ENCODE measurements at places on chromosomes 12 and 14.

- DNase-seq = no peak
These were observed 9.4 kb upstream of the WNT5B start for GRCh38 chr12:1619587-1619986.

DNA sequence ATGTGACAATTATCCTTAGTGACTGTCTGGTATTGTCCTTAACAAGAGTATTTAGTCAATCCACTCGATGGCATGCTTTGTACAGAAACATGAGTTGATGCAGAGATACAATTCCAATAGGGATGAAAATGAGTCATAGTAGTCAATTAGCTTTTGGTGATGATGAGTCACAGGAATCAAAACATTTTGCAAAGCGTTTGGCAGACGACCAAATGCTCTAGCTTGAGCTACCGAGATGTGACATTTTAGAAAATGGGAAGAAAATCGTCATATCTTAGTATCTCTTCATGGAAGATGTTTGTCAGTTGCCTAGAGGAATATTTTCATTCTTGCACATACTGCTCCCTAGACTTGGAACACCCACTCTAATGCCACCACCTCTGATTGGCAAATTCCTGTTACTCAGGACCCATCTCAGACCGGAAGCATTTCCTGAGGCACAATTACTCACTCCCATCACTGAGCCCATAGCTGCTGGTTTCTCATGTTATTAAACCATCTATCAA, 95.0 kb downstream of the LMNTD1 start:
- no peak for DNase-seq

DNA sequence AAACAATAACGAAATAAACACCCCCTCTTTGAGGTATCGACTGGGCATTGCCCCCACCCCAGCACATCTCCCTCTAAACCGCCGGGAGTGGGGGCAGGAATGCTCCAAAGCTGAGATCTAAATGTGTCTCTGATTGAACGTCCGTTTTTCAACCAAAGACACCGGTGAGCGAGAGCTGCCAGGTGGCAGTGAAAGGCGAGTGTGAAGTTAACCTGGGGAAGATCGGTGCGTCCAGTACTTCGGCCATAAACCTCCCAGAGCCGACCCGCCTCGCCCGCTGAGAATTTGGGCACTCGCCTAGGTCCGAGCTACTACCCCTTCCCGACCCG, 625 bp downstream of the ANGEL1 start:
- DNase-seq = no peak

DNA sequence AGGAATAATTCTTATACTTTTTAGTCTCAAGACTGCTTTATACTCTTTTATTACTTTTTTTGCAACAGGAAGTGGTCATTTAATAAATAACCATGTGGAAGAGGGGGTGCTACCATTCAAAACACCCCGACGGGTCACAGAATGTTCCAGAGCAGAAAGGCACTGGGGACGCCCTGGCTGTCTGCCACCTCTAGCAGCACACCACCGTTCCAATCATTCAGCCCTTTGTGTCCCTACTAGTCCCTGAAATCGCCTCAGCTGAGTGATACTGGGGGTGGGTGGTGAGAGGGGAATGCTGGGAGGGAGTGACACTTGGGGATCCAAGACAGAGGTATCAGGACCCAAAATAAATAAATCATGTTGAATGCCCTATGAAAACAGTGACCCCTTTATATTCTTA, 52.4 kb downstream of the MON2 start:
- no peak for DNase-seq

GRCh38 chr14:69648480-69649451, 37.4 kb downstream of the SUSD6 start:
- no peak for DNase-seq

DNA sequence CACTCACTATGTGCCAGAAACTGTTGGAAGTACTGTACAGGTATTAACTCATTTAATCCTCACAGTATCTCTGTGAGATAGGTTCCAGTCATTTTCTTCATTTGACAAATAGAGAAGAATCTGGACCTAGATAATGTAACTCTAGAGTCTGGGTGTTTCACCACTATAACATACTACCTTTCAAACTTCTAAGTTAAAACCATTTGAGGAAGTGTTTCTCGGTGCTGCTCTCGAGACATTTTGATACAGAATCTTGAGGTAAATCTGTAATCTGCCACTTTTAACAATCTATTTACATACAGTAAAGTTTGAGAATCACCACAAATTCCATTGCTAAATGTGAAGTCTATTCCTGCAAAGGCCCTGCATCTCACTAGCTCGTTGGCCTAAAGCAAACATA, 8.8 kb downstream of the OLR1 start:
- no peak for DNase-seq

DNA sequence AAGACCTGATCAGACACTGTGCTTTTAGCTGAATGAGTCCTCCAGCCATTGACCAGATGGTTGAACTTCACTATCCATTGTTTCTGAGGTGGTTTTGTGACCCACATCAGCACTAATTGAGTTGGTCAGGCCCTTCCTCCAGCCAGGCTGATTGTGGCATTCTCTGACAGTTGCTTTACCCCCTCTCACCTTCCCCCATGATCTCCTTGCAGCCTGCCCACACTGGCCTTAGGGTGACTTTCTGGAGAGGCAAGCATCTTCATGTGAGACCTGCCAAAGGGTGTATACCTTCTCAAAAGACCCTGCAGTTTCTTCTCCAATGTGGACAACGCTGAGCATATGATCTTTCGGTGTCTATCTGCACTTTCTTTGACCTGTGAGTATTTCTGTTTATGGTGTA, 83.9 kb downstream of the GPATCH2L start:
- no peak for DNase-seq

- no peak for DNase-seq
These were observed 33.8 kb downstream of the APPL2 start for GRCh38 chr12:105202202-105202601.

DNA sequence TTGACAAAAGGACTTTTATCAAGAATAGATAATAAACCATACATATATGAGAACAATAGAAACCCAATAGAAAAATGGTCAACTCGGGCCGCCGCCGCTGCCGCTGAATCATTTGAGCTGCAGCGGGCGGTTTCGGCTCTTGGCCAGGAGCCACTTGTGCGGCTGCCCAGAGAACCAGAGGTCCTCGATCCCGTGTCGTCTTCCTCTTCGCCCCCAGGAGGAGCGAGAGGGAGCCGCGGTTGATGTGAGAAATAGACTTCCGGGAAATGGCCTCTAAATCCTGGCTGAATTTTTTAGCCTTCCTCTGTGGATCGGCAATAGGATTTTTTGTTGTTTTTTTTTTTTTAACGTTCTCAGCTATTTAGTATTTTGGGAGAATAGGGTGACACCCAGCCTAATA, 44.8 kb downstream of the CPSF6 start:
- DNase-seq = no peak

GRCh38 chr12:42407306-42407705, 81.3 kb downstream of the PPHLN1 start:
- no peak for DNase-seq

DNA sequence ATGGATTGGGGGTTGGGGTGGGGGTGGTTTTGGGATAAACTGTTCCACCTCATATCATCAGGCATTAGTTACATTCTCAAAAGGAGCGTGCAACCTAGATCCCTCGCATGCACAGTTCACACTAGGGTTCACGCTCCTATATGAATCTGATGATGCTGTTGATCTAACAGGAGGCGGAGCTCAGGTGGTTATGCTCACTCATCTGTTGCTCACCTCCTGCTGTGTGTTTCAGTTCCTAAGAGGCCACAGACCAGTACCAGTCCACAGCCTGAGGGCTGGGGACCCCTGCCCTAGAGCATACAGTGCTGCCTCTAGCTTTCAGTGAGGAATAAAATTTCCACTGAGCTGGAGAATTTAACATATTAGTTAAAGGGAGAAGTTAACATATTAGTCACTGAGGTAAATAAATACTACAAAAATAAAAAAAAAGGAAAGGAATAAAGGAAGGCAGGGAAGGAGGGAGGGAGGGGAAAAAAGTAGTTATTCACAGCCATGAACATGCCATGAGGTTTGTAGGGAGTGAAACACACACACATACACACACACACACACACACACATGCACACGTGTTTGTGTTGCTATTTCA, 612.7 kb upstream of the TBX3 start:
- DNase-seq = no peak

GRCh38 chr12:121165316-121165715, 32.6 kb downstream of the P2RX7 start:
- DNase-seq = no peak

DNA sequence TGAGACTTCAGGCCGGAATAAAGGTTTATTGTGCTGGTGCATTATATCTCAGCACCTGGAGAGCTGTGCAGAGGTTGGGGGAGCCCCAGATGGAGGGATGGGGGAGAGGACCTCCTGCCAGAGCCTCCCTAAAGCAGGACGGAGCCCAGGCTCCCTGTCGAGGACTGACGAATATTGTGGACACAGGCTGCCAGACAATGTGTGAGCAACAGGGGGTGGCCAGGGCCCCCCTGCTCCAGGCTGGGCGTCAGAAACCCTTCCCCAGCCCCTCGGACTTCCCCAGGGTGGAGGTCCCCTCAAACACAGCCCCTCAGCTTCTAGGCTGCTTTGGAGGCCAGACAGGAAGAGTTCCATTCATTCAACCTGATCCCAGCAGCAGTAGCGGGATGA, 8.0 kb downstream of the TMEM119 start:
- DNase-seq = no peak

- DNase-seq = peak; percentile 34
These were observed 56.5 kb downstream of the HCAR2 start for GRCh38 chr12:122646517-122647217.

GRCh38 chr12:96400631-96401075, 414 bp upstream of the CDK17 start:
- no peak for DNase-seq

DNA sequence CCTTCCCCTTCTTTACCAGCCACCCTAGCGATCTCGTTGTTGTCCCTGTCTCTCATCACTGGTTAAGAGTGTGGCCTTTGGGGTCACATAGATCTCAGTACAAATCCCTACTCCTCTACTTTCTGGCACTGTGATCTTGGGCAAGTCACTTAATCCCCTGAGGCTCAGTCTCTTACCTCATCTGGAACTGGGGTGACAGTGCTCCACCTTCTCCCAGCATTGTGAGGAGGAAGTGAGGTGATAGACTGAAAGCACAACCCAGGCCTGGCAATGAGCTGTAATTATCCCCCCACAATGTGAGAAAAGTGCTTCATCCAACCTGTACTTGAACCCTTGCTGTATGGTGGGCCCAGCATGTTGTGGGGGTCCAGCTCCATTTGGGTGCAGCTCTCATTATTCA, 48.0 kb downstream of the IRAK3 start:
- no peak for DNase-seq

- DNase-seq = no peak
These were observed 39.1 kb upstream of the CRADD start for GRCh38 chr12:93638095-93638494.

GRCh38 chr12:39375206-39375808, 67.6 kb downstream of the KIF21A start:
- no peak for DNase-seq

GRCh38 chr12:77058740-77059139, 6.6 kb downstream of the E2F7 start:
- DNase-seq = no peak

GRCh38 chr14:36514278-36515104, 5.5 kb downstream of the NKX2-1 start:
- no peak for DNase-seq

GRCh38 chr14:30559638-30560091, 707 bp downstream of the G2E3 start:
- no peak for DNase-seq

- no peak for DNase-seq
These were observed 106.0 kb upstream of the FAR2 start for GRCh38 chr12:29043069-29043468.

DNA sequence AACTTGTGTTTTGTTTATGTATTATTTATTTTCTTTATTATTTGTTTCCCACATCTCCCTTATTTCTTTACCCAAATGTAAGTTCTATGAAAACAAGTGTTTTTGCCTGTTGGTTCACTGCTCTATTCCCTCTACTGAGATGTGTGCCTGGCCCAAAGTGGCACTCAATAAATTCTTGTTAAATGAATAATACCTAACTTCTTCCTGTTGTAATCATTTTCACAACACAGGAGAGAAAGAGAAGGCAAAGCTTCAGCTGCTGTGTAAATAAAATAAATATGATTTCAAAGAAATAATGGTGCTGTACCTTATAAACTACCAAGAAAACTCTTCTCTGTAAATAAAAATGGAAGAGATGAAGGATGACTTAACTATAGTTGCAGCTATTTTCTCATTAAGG, 116.2 kb downstream of the TRHDE start:
- no peak for DNase-seq

- DNase-seq = no peak
These were observed 13.2 kb upstream of the MAP1LC3B2 start for GRCh38 chr12:116545936-116546335.

DNA sequence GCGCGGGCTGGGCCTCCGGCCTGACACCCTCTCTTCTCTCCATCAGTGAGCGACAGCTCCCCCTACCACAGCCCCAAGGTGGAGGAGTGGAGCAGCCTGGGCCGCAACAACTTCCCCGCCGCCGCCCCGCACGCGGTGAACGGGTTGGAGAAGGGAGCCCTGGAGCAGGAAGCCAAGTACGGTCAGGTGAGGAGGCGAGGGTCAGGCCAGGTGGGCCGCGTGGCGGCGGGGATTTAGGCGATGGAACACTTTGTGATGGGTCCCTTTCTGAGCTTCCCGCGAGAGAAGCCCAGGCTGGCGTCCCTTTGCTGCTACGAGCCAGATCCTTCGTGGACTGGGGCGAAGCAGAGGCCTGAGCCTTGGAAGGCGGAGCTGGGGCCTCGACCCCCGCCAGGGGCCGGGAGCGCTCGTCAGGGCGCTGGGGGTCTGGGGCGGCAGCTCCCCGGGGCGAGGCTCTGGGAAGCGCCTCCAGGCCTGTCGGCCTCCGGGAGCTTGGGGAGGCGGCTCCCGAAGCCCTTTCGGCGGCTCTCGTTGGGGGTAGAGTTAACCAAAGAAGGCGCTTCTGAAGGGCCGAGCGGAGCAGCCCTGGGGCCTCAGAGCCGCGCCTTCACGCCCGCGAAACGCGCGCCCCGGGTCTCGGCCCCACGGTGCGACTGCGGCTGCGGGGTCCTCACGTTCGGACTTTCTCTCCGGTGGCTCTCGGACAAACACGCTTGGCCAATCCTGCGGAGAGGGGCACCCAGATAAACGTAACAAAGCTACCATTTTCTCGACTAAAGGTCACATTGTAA, 5.0 kb downstream of the PAX9 start:
- DNase-seq = no peak

- no peak for DNase-seq
These were observed 63.7 kb downstream of the SH2B3 start for GRCh38 chr12:111469401-111469800.

DNA sequence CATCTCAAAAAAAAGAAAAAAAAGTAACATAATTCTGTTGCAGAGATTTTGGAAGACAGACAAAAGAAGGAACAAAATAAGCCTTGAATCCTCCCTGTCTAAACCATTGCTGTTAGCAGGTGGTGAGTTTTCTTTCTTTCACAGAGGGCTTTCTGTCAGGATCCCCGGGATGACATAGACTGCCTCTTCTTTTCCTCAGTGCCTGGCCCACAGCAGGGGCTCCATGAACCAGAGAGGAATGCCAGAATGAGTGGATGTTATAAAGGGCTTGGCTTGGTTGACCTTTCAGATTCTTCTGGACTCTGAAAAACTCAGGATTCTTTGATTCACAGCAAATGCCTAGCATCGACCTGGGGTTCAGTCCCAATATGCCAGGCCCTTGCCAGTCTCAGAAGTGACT, 45.8 kb upstream of the CORO1C start:
- no peak for DNase-seq

GRCh38 chr12:115638733-115639647, 638.5 kb downstream of the MED13L start:
- DNase-seq = no peak

- DNase-seq = no peak
These were observed at the start of gene CELA1 for GRCh38 chr12:51346581-51346980. Gene CELA1, minus strand, starts transcription at chr12:51346679. Its CDS starts 41 bp downstream, at chr12:51346638.

GRCh38 chr14:57732463-57733285, 133.2 kb downstream of the SLC35F4 start:
- DNase-seq = no peak

Data from activated gamma-delta T cell treated with anti-CD3 and anti-CD28 coated beads, Interleukin-2, amount 50 U/mL, for 16 hours (primary cell).